ENCODE measurements at places on chromosomes 2 and 18.

DNA sequence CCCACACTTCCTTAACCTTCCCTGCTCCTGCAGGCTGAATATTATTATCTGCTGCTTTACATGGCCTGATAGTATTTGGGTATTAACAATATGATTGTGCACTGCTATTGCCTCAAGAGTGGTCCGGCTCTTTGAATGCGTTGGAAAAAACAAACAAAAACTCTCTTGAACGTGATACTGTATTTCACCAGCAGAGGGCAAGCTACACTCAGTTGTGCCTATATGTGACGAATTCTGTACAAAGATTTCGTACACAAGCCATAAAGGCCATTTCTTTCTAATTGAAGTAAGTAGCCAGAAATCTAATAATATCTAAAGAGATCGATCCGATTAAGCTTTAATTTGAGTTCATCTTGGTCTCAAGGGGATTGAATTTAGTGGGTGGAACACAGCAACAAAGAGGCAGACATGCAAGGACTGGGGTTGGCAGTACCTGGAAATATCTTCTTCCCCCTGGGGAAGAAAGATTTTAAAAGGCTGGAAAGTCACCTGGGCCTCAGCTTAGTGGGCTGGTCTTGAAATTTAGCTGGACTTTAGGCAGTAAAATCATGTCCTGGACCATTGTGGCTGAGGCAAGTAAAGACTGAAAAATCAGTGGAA is 49.3 kb upstream of the RAB6D start:
- no peak for DNase-seq

DNA sequence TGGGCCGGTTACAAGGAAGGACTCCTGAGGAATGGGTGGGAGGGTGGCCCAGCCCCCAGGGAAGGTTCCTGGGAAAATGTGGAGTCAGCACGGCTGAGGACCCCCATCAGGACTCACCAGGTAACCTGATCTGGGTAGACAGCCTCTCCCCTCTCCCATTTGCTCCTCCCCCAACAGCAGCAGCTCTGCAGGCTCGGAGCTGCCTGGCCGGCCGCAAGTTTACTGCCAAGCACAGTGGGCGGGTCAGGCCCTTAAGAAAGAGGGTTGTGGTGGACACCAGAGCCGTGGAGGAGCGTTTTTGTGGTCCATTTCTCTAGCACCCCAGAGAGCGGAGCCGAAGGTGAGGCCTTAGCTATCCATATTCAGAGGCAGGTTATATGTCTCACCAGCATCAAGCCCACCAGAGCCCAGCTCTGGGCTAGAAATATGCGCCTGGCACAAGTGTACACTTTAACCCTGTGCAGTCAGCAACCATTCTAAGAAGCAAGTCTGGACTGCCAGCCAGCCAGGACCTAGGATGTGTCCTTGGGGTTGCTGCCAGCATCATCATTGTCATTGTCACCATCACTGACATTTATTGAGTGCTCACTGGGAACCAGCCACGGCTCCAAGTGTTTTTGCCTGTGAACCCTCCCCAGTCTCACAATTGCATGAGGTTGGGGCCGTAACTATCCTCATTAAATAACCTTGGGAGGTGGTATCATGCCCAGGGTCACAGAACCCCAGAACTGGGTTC is 190.1 kb downstream of the KLHL29 start:
- DNase-seq = no peak

GRCh38 chr2:9219027-9219445 is 12.4 kb downstream of the ASAP2 start:
- no peak for DNase-seq

GRCh38 chr2:242060212-242060835 is 190.8 kb downstream of the RTP5 start:
- no peak for DNase-seq

DNA sequence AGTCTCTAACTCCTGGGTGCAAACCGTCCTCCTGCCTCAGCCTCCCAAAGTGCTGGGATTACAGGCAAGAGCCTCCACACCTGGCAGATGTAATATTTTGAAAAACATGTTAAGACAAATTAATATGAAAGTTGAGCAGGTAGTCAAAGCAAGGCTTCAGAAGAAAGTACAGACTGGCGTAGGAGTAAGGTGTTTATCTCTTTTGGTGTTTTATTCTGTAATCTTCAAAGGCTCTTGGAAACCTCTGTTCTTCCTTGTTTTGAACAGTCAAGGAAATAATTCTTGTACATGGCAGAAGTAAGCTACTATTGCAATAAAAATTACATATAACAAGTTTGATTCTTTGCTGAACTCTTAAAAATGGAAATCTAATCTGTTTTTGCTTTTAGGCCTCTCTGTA is 5.3 kb downstream of the RNF138 start:
- peak; percentile 9 for DNase-seq

DNA sequence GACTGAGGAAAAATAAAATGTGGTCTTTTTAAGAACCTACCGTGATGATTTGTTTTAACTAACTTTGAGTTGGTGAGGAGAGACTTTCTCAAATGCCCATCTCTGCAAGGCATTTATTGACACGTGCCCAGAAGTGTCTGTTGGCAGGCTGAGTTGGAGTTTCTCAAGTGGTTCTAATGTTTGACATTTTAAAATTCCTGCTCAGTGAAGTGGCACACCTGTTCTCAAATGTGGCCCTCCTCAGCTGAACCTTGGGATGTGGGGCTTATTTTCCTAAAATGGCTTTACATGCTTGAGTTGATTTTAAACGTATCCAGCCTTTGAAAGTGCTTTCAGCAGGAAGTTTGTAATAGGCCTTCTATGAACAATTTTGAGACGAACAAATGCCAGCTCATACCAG is 876 bp upstream of the CAVIN2 start:
- DNase-seq = no peak

DNA sequence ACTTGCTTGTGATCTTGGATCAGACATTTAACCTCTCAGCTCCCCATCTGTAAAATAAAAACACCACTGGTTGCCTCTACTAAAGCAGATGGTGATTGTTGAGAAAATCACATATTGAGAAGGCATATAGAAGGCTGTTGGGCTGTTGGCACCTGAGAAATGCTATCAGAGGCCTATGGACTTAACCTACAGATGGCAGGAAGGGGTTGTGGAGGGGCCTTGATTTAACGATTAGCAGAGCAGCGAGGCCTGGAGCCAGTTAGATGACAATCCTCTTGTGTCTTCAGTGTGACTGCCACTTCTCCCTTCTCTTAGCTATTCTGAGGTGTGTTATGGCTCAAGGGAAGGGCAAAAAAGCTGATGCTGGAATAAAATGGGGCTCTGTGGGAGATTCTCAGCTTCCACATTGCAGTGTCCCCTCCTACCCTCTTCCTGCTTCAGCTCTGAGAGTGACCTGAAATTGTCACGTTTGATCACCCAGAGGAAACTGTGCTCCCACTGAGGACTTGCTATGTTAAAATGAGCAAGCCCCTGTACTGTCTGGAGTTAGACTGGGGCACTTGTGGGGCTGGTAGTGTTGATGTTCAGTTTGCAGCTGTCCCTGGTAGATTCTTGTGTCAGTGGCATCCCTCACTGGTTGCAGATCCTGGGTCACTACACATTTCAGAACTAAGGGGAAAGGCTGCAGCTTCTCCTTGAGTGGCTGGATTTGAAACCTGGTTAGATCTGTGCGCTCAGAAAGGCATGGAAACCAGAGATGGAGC is 31.5 kb downstream of the CXCR4 start:
- no peak for DNase-seq

Data from T-cell (primary cell).